ENCODE measurements at places on chromosomes 7 and 10.

GRCh38 chr10:17340144-17340829, 112.2 kb downstream of the VIM start:
- DNase-seq = no peak

GRCh38 chr10:23031318-23031717, 64.1 kb upstream of the MSRB2 start:
- DNase-seq = no peak

- no peak for DNase-seq
These were observed 1.3 kb downstream of the EXOC6 start for GRCh38 chr10:92849576-92850090.

DNA sequence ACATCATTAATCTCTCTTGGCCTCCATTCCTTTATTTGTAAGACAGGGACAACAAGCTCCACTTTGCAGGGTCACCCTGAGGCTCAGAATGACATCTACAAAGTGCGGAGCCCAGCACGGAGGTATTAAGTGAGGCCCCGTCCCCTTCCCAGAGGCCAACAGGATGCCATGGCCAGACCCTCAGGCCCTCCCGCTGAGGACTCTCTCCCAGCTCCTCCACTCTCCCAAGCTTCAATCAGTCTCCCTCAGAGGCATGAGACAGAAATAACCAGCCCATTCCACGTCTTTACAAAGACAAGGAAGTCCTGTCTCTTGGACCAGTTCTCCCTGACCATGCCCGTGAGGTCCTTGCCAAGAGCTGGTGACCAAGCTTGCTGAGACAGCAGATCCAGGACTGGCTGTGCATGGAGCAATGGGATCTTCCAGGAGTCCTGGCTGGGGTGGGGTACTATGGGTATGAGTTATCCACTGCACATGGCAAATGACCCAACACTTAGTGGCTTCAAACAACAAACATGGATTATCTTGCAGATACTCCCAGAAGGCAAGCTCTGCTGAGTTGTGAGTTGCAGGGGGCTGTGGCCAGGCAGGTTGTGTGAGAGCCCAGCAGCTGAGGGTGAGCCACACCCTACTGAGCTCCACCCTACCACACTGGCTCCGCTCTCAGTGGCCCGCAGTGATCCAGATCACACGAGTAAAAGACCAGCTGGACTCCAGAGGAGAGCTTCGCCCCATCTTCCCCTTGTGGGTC, 4.3 kb upstream of the PPIF start:
- DNase-seq = no peak

DNA sequence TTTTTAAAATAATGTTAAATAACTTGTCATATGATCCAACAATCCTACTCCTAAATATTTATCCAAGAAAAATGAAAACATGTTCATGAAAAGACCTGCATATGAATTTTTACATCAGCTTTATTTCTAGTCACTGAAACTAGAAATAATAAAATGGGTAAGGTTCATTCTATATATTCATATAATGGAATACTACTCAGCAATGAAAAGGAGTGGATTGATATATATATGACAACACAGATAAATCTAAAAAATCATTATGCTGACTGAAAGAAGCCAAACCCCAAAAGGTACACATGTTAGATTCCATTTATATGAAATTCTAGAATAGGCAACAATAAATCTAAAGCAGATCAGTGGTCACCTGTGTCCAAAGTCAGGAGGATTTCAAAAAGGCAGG, 84.9 kb upstream of the PCBD1 start:
- no peak for DNase-seq

DNA sequence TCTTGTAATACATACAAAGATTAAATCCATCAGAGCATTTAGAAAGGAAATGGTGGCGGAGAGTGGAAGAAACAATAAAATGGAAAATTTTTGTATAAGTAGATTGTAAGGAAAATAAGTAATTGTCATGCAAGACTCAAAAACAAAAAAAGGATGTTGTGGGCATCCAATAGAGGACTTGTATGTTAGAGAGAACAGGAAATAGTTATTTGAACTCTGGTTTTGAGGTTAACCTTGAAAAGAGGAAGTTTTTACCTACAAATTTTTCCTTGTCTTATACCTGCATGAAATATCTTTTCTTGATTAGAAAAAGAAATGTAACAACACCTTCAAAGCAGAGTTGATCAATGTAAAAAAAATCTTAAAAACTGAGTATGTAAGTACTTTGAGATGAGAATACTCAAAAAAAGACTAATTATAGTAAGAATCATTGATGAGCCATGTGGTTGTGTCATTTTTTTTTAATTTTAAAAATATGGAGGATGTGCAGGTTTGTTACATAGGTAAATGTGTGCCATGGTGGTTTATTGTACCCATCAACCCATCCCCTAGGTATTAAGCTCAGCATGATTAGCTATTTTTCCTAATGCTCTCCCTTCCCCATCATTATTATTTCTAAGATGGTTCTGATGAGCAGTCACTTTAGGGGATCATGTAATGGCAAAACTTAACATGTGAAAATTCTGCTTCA, 11.9 kb downstream of the TMEM106B start:
- no peak for DNase-seq

- DNase-seq = no peak
These were observed 380.7 kb upstream of the STEAP1 start for GRCh38 chr7:89773611-89774010.

Data from iPS DF 6.9 (cell line).